ENCODE measurements at places on chromosomes 5 and 9.

DNA sequence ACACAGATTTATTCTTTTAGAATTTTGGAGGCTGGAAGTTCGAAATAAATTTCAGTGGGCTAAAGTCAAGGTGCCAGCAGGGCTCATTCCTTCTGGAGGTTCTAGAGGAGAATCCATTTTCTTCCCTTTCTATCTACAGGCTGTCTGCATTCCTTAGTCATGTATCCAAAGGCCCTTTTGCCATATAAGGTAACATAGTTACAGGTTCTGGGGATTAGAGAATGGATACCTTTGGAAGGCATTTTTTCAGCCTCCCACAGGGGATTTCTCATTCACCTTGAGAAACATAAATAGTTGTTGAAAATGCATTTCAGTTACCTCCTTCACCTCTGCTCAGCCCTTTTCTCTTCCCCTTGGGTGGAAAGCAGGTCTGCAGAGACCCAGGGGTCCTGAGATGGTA is 280.0 kb upstream of the MAP3K1 start:
- no peak for DNase-seq

DNA sequence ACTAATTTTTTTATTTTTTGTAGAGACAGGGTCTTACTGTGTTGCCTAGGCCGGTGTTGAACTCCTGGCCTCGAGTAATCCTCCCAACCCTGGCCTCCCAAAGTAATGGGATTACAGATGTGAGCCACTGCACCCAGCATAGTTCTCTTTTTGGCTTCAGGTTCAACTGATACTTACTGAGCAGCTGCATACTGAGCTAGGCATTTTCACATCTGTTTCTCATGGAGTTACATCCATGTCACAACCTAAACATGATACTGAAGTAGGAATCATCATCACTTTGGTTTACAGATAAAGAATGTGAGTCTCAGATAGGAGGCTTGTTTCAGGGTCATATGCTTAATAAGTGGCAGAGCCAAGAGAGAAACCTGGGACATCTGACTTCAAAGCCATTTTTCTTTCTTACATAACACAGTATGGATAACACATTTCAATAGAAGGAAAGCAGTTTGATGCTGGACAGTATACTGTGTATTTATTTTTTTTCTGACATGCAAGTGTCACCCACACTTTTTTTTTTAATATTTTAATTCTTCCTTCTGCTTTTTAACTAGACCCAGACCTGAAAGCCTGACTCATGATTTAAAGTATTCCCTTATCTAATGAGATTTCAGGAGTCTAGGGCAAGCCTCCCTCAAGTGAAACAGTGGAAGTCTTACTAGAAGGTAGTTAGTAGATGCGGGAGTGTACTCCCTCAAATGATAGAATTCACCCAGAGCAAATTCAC is 90.8 kb downstream of the HACD4 start:
- no peak for DNase-seq

DNA sequence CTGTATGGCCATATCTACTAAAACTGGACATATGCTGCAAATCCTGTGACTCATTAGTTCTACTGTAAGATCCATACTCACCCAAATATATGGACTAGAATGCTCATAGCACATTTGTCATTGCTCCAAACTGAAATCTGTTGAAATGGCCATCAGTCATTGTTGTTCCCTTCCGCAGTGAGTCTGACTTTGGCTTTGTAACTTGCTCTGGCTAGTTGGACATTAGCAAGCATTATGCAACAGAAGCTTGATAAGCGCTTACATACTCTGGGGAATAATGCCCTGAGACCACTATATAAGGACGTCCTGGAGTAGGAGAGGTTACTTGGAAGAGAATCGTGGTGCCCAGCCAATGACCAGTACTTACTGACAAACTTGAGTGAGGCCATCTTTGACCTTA is 9.0 kb downstream of the KIAA1958 start:
- DNase-seq, result no peak

- no peak for DNase-seq
These were observed 8.3 kb upstream of the SUSD3 start for GRCh38 chr9:93050231-93050630.

DNA sequence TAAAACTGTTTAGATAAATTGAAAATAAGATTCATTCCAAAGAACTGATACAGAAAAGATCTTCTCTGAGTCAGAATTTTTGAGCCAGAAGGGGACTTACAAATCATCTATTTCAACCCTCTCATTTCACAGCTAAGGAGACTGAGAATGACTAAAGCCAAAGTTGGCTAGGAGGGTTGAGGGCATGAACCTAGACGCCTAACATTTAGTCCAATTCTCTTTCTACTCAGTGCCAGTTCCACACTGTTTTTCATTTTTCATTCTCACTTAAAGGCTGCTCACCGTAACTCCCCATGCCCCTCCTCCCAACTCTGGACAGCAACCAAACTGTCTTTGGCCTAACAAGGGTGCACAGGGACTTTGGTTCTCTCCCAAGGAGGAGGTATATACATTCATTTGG is 364.0 kb downstream of the NDUFS4 start:
- no peak for DNase-seq

DNA sequence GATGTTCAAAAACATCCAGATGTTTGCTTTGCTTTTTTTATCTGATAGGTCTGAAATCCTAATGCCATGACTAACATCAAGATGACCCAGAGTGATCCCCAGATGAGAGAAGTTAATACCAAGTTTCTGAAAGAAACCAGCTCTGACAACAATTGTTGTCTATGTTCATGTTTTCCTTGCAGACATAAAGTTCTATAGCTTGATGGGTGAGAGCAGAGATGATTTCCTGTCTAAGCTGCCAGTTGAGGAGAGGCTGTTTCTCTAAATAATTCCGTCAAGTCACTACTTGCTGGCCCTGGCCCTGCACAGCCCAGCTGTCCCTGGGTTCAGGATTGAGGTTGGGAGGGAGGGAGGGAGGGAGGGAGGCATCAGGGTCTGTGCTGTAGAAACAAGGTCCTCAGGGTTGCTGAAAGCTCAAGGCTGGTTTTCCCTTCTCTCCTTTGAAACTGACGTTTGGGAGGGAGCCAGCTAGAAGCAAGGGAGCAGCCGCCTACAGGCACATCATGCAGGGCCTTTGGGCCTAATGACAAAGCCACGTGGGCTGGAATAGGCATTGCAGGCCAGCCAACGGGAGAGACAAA is 3.9 kb downstream of the SPARC start:
- DNase-seq, result no peak

DNA sequence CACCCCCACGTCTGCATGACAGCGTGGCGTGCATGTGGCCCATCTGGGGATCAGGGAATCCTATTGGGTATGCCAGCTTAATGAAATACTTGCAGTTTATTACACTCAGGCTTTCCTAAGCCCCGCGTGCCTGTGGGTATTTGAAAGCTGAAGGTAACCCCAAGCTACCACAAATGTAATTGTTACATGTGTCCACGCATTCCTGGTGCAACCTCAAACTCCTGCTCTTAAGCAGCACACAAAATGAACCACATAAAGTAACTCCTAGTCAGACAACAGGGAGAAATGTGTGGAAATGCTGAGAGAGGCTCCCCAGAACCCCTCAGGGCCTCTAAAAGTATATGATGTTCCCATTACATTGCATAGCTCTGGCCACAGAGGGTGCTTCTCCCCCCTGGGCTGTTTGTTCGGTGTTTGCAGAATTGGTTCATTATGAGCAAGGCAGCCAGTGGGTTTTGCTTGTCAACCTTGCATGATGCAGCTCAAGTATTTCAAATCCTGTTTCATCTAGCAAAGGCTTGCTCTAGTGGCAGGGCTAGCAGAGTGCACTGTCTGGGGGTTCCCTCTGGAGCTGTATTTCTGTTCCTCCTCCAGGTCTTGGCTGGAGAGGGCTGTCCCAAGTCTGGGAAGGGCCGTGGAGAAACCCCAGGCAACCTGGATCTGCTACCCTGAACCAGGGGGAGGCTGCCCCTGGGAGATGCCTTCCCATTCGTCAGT is 1.8 kb upstream of the DCANP1 start:
- DNase-seq, result no peak

- no peak for DNase-seq
These were observed 51.9 kb upstream of the SNAPC3 start for GRCh38 chr9:15370466-15371447.

- DNase-seq, result no peak
These were observed 531.1 kb downstream of the ANXA1 start for GRCh38 chr9:73682789-73683188.

DNA sequence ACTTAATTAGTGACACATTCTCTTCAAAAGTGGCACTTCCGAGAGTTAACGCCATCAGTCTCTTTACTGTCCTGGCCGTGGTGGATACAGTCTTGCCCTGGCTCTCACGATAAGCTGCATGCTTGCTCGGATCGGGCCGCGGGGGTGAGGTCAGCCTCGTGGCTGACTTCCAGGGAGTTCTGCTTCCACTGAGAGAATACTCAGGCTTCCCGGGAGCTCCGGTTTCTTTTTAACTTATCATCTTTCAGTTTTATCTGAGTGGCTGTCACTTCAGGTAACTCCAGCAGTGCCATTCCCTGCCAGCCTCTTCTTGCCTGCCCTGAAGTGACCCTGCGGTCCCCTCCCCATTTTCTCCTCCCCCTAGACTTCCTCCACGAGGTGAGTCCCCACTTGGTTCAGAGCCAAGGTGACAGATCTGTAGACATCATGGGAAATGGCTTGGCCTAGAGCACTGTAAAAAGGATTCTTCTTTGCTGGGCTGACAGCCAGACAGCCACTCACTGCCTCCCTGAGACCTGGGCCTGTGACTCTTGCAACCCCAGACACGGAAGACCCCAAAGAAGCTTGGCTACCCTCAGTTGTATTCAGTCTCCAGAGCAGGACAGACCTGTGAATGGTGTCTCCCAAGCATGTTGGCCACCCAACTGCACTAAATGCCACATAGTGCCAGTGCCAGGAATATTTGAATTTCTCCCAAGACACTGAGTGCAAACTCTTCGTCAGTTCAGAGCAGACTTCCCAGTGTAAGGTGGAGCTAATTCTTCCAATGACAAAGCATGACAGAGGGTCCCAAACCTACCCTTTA is 95.1 kb downstream of the DAPK1 start:
- DNase-seq, result no peak

DNA sequence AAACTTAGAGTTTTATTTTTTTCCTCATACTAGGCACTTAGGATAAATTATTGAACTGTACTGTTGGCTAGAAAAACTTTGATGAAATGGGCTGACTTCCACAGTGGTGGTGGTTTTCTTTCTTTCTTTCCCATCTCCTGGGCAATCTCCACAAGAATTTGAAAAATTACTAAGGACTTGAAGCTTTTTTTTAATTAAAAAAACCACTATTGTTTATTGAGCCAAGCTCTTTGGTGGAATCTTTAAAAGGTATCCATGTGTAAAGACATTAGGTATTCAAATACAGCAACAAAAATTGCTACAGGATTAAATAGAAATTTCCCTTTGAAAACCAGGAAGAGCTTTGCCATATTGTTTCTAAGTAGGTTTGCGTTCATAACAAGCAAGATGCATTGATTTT is 14.1 kb downstream of the MARCHF6 start:
- no peak for DNase-seq

GRCh38 chr9:112532427-112532826 is 45.8 kb downstream of the KIAA1958 start:
- DNase-seq, result no peak

DNA sequence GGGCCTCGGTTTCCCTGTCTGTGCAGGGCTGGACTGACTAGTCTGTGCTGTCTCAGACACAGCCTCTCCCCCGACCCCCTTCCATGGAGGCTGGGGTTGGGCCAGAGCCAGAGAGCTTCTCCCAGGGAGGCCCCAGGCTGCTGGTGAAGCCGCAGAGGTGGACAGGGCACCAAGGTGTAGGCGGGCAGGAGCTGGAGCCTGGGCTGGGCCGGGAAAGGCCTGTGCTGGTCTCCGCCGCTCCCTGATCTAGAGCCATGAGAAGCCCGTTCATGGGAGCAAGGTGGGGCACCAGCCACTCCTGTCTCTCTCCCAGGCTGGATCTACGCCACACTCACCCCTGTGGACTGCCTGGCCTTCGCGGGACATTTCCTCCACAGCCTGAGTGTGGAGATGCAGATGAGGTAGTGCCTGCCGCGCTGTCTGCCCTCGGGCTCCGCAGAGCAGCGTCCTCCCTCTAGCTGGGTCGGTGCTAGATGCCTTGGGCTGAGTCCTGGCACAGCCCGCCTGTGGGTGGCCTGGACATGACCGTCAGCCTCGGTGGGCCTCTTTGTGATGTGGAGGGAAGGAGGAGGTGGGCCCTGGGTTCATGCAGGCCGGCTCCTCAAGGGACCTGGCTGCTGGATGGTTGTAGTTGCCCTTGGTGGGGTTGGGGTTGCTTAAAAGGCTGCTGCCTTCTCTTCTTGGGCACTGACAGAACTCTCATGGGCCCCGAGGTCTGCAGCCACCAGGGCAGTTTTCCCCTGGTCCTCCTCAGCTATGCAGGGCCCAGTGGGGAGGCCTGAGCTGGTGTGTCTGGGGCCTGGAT is 79.4 kb downstream of the PHF2 start:
- no peak for DNase-seq

GRCh38 chr5:95634081-95634480 is 12.5 kb upstream of the RFESD start:
- DNase-seq, result no peak

GRCh38 chr9:26513730-26514129 is 378.9 kb downstream of the CAAP1 start:
- no peak for DNase-seq

GRCh38 chr5:169301386-169301934 is 521 bp upstream of the SLIT3 start:
- DNase-seq, result no peak

GRCh38 chr9:83649080-83649479 is 26.1 kb downstream of the IDNK start:
- DNase-seq, result peak; percentile 44

DNA sequence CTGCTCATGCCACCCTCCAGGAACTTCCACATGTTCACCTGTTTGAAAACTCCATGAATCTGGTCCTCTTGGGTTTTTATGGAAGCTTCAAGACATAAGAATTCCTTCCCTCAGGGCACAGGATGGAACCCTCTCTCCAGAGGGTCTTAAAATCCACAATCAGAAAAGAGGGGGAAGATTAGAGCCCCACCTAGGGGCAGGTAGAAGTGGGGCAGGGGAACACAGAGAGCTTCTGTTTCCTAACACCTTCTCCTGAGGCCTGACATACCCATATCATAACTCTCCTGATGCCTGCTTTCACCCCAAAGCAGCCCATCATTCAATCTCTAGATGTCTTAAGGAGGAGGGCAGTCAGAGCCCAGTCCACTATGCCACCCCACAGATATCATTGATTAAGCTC is 1087.7 kb upstream of the ARRDC3 start:
- DNase-seq, result no peak

DNA sequence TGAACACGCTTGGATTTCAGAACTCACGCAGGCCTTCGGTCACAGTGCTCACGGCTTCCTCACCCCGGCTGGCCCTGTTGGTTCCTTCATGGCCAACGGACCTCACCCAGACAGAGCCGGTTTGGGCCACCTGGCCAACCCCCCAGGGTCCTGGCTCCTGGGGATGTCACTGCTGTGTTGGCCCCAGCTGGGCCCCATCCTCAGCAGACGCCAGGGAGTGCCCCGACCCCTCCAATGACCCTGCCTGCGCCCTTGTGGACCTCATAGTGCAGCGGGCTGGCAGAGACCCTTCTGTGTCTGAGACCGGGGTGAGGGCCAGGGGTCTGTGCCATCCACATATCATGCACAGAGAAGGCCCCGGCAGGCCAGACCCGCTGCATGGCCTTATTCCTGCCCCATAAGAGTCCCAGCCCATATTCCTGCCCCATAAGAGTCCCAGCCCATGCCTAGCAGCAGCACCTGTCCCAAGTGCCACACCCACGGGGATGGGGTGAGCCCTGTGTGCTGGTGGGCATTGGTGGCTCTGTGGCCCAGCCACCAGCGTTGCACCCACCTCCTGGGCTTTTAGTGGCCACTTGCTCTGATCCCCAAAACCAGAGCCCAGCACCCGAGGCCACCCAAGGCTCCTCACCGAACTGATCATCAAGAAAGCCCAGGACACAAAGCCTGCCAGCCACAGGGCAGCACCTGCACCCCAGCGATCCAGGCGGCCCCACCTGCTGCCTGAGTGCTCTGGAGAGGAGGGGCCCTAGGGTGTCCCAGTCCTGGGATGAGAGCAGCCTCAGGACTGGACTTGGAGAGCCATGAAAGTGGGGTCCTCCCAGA is 1.3 kb upstream of the LPCAT1 start:
- no peak for DNase-seq

Measured in stimulated activated CD4-positive, alpha-beta T cell treated with anti-CD3 and anti-CD28 coated beads, TNF-alpha, amount 100 ng/mL, for 24 hours (primary cell).